Activated T-cell treated with anti-CD3 and anti-CD28 coated beads, Interleukin-2, amount 50 U/mL, for 4 hours (primary cell): ENCODE measurements at places on chromosomes 2 and 18. TPM values are rescaled to one million over a fixed set of nuclear protein-coding genes. Genes with fewer than 3 reads are reported as not detected.

The CDH7 gene
- total RNA-seq, result not detected

The SLC14A1 gene
- not detected for total RNA-seq

The CD8B gene
- 38.7 TPM for total RNA-seq

DNA sequence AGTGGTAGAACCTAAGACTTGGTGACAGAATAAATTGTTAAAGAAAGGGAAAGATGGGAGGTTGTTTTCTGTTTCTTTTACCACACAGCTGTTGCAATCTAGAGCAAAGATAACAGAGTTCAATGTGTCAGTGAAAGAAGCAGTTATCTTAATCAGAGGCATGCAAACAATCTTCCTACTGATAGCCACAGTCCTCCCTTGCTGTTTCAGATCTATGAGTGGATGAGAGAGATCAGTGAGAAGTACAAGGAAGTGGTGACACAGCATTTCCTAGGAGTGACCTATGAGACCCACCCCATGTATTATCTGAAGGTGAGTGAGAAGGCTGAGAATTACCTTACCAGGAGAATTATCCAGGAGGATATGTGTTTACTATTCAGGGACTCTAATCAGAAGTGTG lies 15.9 kb downstream of the CPO start:
- DNase-seq, result no peak

The TMEM169 gene
- total RNA-seq, result 0.08 TPM

DNA sequence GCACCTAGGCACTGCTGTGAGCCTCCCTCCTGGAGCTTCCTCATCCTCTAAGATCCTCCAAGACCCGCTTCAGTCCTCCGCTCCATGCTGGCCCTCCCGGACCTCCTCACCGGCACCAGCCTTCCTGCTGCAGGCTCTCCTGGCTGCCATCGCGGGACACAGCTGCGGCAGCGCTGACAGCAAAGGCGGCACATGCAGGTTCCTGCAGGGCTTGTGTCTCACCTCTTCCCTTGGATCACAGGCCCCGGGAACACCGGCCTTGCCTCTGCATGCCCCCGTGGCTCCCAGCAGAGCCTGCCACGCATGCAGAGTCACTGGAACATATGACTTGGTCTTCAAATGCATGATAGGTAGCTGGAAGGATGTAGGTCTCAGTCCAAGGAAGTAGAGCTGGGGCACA lies 67.2 kb downstream of the PTGR3 start:
- no peak for DNase-seq

- no peak for DNase-seq
These were observed 437.4 kb downstream of the PIK3C3 start for GRCh38 chr18:42392416-42392815.

The CD8B2 gene
- total RNA-seq, result 0.11 TPM

GRCh38 chr2:36433311-36434217 lies 78.0 kb downstream of the CRIM1 start:
- no peak for DNase-seq
